ENCODE measurements at places on chromosomes 5 and 9. TPM values are rescaled to one million over a fixed set of nuclear protein-coding genes. Genes with fewer than 3 reads are reported as not detected.

Gene CAMSAP1
- 123 TPM for total RNA-seq

Gene HTR1A
- not detected for total RNA-seq

Gene IFNA21
- total RNA-seq, result not detected

Gene PCDHGB5
- 23.4 TPM for total RNA-seq

Gene SPTLC1
- total RNA-seq, result 102 TPM

Gene ANKRD34B
- total RNA-seq, result not detected

Gene FGF18
- 5.3 TPM for total RNA-seq

Gene PTGDS
- 230 TPM for total RNA-seq
